ENCODE measurements at places on chromosomes 2 and 18.
A peak's percentile ranks its signal among the peaks of the same experiment; 100 is the strongest.

GRCh38 chr2:24050041-24050979, 769 bp downstream of the FKBP1B start:
- no peak for DNase-seq

DNA sequence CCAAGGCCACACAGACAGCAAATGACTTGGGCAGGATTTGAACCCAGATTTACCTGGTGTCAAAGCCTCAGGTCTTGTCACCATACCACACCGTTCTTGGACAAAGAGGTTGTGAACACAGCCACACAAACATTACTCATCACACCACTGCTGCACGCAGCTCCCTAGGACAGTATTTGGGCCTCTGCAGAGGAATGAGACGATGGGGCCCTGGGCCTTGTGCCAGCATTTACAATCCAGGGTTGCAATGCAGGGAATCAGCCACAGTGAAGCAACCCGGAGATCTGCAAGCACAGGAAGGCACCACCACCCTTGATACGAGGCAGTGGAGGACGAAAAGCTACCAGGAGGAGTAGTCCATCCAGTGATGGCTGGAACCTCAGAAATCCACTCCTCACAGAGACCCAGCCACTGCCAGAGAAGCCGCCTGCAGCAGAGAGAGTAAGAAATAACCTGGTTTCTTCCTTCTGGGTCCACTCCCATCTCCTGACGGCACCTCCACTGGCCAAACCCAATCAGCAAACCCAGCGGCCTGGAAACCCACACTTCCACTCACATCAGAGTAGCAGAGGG, 3.7 kb upstream of the MTCL1 start:
- DNase-seq = no peak

- DNase-seq = no peak
These were observed 41.7 kb upstream of the PNO1 start for GRCh38 chr2:68115965-68116364.

- DNase-seq = no peak
These were observed 5.4 kb downstream of the B3GNT2 start for GRCh38 chr2:62201307-62201706.

DNA sequence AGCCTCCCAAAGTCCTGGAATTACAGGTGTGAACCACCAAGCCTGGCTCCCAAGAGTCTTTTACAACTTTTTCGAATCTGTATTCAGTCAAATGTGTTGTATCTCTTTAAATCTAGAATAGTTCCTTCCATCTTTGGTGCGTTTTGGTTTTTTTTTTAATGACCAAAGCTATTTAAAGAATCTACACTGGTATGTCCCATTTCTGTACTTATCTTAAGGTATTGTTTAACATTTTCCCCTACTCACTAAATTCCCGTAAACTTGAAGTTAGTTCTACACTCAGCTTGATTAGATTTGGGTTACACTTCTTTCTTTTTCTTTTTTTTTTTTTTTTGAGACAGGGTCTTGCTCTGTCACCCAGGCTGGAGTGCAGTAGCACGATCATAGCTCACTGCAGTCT, 63.8 kb downstream of the TMEM237 start:
- DNase-seq = no peak

- peak; percentile 41 for DNase-seq
These were observed 108.7 kb downstream of the ZBTB7C start for GRCh38 chr18:48300463-48300961.

DNA sequence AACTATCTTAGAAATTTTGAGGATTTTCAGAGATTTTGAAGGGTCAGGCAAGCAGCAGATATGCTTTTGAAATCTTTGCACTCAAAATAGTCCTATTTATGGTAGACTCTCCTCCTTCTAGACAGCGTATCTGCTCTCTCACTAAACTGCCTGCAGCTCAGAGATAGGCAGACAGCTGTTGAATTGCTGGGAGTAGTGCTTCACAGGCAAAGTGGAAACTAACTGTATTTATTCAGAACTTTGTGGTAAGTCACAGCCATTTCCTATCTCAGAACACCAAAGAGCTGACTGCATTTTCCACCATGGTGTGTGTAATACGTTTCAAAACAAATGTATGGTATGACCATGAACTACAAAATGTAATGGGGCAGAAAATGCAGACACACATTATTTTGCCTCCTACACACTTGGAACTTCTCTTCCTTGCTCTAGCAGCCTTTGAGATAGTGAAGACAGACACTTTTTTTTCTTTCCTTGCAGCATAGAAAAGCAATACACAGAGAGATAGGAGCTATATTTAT, 352.4 kb downstream of the LRP1B start:
- DNase-seq = no peak
